ENCODE measurements at places on chromosomes 16 and 17. TPM values are rescaled to one million over a fixed set of nuclear protein-coding genes. Genes with fewer than 3 reads are reported as not detected.

DNA sequence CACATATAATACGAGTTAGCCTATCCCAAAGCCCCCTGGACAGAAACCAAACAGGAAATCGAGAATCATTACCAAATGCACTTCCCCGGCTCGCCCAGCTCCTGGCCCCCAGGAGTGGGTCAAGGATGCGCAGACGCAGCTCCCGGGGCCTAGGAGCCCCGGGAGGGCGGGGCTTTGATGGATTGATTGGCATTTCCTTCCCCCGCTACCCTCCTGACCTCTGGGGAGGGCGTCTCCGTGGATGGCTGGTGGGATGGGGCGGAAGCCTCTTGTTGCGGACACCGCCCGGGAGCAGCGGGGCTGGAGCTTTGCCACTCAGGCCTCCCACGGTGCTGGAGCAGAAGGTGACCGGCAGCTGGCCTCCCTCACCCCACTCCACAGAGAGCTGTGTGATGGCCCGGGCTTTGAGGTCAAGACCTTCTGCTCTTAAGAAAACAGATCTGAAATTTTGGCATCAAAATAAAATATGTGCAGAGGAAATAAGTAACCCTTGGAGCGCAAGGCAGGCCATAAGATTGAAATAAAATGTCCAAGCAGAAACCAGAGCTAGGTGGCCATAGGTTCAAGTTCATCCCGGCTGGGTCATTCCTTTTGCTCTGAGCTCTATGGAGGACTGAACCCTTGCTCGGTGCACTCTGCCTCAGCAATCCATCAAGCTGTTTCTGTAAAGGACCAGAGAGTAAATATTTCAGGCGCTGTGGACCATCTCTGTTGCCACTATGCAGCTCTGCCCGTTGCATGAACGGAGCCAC lies 262.3 kb downstream of the SOX9 start:
- peak; percentile 69 for ATAC-seq

DNA sequence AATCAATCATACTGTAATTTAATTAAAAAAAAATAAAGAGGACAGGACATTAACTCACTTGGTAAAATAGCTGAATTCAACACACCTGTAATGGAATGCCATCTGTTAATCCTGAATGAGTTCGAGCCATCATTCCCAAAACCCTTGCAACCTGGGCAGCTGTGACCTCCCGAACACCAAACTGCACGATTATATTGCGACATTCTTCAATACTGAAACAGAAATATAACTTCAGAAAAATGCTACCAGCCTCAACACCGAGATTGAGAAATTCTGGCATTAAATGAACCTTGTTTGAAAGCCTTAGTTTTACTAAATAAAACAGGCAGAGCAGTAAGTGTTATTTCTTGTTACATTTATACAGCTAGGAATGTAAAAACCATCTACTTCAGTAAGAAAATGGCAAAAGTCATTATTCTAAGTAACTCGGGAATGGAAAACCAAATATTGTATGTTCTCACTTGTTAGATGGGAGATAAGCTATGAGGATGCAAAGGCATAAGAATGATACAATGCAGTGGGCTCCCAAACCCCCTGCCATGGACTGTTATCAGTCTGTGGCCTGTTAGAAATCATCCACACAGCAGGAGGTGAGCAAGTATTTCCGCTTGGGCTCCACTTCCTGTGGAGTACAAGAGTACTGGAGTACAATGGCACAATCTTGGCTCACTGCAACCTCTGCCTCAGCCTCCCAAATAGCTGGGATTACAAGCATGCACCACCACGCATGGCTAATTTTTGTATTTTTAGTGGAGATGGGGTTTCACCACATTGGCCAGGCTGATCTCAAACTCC lies 46.5 kb downstream of the CNOT1 start:
- ATAC-seq: no peak

DNA sequence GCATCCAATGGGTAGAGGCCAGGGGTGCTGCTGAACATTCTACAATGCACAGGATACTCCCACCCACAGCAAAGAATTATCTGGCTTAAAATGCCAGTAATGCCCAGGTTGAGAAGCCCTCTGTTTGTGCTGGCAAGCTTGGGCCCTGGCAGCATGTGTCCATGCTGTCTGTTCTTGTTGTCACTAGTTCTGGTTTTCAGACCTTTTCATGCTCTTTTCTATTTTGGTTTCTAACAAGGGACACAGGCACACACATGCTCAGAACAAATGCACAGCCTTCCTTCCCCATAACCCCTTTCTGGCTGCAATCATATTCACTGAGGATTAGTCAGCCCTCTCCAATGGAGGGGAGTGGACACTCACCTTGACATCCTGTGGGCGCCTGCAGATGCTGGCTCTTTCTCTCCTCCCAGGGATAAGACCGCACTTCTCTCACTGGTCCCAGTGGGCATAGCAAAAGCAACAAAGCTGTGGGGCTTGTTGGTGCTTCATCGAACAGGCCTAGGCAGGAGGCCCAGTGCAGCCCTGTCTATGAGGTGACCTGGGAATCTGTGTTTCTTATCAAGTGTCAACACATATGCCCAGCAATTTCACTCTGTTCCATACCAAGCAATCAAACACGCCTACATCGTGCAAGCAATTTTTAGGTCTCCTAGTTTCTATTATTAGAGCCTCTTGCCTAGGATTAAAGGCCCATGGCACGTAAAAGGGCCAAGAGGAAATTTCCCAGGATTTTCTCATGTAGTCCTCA lies 271.1 kb upstream of the CCL2 start:
- ATAC-seq: no peak

- ATAC-seq: no peak
Observed at GRCh38 chr17:14776791-14777190, 475.9 kb downstream of the HS3ST3B1 start.

DNA sequence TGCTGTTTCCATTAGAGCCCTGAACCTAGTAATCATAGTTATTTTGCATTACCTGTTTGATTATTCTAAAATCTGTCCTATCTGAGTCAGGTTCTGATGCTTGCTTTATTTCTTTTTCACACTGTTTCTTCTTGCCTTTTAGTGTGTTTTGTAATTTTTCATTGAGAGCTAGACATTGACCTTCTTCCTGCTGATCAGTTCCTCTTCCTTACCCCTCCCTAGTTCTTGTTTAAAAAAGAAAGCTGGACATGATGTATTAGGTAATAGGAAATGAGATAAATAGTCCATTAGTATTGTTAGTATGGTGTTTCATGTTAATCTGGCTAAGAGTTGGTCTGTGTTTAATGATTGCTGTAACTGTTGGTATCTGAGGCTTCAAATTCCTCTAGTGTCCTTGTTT lies 13.4 kb downstream of the WWP2 start:
- ATAC-seq: no peak

GRCh38 chr17:57622306-57622682 lies 122.8 kb downstream of the CCDC182 start:
- ATAC-seq: no peak

GRCh38 chr17:45785480-45786193 lies 1.5 kb downstream of the CRHR1 start:
- ATAC-seq: no peak

- ATAC-seq: peak; percentile 39
Observed at GRCh38 chr17:32266389-32267301, 1.0 kb downstream of the RHBDL3 start.

GRCh38 chr16:548586-548985 lies 11.6 kb upstream of the PRR35 start:
- no peak for ATAC-seq

DNA sequence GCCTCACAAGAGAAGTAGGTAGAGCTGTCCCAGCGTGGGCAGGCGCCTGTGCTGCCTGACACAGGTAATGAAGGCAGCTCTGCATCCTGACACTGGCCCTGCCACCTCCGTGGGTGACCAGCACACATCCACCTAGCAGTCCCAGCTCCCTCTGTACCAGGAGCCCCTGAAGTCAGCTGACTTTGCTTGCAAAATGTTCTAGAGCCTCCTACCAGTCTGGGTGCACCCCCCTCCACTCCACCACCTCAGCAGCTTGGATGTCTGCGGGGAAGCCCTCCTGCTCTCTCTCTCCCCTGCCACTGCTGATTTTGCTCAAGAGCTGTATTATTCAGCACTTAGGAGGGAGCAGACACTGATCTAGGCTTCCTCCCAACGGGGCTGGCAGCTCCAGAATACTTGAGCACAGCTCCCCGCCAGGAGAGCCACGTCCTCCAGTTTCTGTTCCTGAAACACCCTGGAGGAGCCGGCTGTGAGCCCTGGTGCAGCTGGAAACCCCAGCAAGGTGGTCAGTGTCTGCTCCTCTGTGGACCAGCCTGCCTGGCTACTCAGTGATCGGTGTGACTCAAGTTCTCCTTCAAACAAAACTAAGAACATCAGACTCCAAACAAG lies 1.0 kb downstream of the RNF166 start:
- ATAC-seq: no peak

MATCAP1 gene
- 44.3 TPM for total RNA-seq

DNA sequence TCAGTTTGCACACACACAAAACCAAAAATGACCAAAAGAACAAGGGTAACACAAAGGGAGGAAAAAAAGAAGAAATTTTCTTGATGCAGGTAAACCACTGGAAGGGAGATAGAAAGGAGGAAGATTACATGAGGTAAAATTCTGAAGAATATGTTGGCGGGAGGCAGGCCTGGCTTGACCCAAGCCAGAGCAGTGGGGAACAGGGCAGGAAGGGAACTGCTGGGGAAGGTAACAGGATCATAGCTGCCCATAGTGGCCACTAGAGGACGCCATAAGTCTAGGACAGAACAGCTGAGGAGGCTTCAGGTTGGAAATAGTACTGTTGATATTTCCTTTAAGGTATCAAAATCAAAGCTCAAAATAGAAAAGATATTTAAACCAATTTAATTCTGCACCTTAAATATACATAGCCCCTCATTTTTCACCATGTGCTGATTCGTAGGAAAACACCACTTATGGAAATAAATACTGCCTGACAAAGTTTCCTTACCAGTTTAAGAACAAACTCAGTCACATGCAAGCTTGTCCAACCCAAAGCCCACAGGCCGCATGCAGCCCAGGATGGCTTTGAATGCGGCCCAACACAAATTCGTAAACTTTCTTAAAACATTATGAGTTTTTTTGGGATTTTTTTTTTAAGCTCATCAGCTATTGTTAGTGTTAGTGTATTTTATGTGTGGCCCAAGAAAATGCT lies 15.5 kb downstream of the VPS35 start:
- peak; percentile 97 for ATAC-seq

SCRN2 gene
- total RNA-seq: 23.0 TPM

GRCh38 chr16:16015849-16016248 lies 66.4 kb downstream of the ABCC1 start:
- ATAC-seq: no peak

DNA sequence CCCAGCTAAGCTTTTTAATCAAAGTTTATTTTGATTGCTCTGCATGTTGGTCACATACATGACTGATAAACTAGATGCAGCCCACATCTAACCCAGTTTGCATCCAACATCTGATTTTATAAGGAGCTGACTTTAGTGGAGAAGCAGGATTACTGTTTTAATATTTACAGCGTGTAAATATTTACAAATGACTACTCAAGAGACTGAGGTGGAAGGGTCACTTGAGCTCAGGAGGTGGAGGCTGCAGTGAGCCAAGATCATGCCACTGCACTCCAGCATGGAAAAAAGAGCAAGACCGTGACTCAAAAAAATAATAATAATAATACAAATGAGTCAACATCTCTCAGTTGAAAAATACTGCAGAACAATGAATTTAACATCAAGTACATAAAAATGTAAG lies 50.8 kb downstream of the PARN start:
- ATAC-seq: no peak

GRCh38 chr17:334974-335481 lies 17.6 kb downstream of the RPH3AL start:
- no peak for ATAC-seq

- no peak for ATAC-seq
Observed at GRCh38 chr17:15381707-15382106, 40.3 kb upstream of the TEKT3 start.

DNA sequence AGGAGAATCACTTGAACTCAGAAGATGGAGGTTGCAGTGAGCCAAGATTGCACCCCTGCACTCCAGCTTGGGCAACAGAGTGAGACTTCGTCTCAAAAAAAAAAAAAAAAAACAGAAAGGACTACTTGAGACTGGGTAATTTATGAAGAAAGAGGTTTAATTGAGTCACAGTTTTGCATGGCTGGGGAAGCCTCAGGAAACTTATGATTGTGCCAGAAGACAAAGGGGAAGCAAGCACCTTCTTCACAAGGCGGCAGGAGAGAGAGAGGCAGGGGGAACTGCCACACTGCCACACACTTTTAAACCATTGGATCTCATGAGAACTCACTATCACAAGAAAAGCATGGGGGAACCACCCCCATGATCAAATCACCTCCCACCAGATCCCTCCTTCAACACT lies 9.0 kb upstream of the MILR1 start:
- no peak for ATAC-seq

- ATAC-seq: no peak
Observed at GRCh38 chr16:49581630-49582298, 208.2 kb downstream of the C16orf78 start.

DNA sequence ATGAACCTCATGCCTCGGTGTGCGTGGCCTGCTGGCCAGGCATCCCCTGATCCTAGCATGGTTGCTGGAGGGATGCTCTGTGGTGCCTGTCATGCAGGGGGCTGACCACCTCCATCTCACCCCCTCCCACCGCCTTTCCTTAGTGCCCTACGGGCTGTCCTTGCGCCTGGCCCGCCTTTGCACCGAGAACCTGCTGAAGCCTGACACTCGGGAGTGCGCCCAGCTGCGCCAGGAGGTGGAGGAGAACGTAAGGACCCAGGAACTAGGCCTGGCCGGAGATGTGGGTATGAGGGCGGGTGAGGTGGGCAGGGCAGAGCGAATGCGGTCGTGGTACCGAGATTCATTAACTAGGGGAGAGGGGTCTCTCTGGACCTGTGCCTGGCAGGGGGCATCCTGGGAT lies 19.0 kb downstream of the ITGB4 start:
- ATAC-seq: no peak
